Foreskin fibroblast (primary cell): ENCODE measurements at places on chromosomes 2 and 18.

GRCh38 chr2:22822835-22823234 lies 562.1 kb upstream of the KLHL29 start:
- no peak for DNase-seq

DNA sequence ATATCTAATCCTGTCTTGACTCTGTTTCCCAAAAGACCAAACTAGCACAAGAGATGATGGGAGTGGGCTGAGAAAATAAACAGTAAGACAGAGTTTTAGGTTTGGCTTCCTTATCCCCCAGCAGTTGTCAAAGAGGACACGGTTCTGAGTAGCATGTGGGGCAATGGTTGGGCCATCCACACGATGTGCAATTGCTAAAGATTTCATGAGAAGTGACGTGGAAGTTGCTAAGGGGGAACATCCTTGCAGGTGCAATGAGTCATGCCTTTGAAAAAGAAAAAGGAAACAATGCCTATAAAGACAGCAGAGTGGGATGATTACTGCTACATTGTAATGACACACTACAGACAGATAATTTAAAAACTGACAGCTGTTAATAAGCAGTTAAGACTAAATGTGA lies 1395.8 kb downstream of the LRP1B start:
- DNase-seq, result no peak

- DNase-seq, result peak; percentile 72
Measured at GRCh38 chr2:232076736-232077135, 115.2 kb downstream of the DIS3L2 start.

DNA sequence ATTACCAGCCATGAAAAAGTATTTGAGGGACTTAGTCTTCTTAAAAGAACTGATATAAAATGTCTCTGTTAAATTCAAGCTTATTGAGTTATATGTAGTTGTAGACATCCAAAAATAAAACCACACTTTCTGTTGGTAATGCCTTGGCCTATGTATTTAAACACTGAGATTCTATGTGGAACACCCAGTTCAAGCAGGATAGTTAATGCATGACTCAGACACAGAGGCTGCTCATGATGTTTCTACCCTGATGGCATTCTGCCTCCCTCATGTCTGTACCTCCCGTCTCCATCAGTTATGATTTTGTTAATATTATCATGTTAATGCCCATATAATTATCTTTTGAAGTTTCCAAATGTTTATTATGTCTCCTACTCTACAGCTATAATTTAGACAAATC lies 164.5 kb downstream of the XIRP2 start:
- DNase-seq, result peak; percentile 9

DNA sequence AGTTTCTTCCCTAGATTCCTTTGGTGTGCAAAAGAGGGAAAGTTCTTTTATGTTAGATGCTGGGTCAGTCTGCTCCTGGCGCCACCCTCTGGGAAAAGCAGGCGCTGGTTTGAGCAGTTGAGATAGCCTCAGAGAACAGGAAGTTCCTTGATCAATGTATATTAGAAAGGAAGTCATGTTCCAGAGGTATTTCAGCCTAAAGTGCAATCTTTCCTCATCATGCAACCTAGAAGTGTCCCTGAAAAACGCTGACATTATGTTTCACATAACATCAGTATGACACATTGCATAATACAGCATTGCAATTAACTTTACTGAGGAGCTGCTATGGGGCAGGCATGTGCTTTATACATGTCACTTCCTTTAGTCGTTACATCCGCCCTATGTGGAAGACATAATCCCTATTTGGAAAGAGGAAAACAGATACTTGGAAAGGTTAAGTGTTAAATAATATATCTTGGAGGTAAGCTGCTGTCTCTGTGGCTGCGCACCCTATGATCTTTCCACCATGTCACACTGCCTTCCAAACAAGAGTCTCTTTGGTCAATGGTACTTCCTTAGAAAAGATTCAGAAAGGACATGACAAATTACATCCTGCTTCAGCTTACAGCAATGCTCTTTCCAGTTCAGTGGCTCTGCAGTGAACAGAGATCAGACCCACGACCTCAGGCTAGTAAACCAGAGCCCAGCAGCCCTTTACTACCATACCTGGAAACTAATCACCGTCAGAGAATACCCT lies 369.7 kb downstream of the RAD51AP2 start:
- DNase-seq, result peak; percentile 7

- DNase-seq, result no peak
Measured at GRCh38 chr2:42860319-42861094, 68.1 kb upstream of the HAAO start.

DNA sequence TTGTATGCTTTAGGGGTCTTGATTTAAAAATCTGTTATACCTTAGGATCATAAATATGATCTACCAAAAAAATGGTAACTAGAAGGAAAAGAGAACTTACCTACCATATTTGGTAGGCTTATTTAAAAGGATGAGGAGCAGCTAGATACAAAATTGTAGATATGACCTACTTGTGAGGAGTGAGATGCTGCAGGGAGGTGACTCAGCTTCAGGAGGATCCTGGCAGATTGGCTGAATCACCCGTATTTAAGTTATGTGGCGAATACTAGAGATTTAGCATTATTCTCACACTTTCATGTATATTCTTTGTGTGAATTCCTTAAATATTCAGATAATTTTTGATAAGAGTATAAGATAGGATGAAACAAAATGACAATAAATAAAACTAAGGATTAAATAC lies 657.3 kb upstream of the LINC00305 start:
- no peak for DNase-seq

GRCh38 chr2:234289834-234290590 lies 206.9 kb downstream of the ARL4C start:
- DNase-seq, result peak; percentile 95

DNA sequence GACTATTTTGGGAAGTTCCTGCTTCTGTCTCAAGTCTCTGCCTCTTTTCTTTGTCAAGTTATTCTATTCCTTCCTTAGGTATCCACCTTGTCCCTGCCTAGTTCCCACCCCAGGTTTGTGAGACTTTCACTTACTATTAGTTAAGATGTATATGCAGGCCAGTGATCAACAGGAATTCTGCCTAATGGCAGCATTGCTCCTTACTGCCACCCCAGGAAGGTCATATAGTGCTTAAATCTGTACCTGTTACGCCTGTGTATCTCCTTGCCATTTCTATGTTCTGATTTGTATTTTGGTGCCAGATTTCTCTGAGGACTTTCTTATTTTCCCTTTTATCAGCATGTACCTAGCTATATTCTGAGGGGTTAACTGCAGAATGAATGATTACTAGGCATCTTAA lies 746.0 kb upstream of the TMEFF2 start:
- DNase-seq, result no peak

DNA sequence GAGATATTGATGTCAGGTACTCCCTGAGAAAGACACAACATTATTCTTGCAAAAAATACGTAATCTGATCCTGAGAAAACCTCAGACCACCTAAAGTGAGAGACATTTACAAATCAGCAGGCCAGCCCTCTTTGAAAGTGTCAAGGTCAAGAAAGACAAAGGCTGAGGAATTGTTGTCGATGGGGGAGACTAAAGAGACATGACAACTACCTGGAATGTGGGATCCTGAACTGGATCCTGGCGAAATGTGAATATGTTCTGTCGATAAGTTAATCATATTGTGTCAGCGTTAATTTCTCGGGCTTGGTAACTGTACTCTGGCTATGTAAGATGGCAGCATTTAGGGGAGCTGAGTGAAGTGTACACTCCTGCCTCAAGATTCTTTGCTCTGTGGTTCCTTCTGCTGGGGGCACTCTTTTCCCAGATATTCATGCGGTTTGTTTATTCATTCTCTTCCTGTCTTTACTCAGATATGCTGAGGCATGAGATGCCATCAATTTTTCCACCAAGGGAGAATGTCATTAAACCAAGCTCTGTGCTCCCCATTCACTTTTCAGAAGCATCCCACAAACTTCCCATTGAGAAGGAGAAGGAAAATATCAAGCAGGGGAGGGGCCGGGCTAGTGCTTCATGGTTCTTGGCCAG lies 154.9 kb downstream of the CAPN13 start:
- DNase-seq, result no peak

GRCh38 chr2:116304328-116304727 lies 1510.2 kb upstream of the DDX18 start:
- no peak for DNase-seq
